ENCODE measurements at places on chromosomes 4 and X.

DNA sequence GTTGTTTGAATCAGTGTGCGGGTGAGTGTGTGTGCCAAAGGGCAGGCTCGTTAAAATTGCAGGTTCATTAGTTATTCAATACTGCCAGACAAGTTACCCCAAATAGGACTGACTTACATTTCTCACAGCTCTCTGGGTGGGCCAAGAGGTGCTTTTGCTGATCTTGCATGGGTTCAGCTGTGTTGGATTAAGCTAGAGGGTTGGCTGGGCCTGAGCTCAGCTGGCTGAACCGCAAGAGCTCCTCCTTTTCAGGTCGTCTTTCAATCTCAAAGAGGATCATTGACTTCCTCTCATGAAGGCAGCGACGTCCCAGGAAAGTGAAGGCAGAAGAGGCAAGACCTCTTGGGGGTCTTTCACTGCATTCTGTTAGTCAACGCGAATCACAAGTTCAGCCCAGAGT, 343.3 kb upstream of the FRG1 start:
- no peak for DNase-seq

DNA sequence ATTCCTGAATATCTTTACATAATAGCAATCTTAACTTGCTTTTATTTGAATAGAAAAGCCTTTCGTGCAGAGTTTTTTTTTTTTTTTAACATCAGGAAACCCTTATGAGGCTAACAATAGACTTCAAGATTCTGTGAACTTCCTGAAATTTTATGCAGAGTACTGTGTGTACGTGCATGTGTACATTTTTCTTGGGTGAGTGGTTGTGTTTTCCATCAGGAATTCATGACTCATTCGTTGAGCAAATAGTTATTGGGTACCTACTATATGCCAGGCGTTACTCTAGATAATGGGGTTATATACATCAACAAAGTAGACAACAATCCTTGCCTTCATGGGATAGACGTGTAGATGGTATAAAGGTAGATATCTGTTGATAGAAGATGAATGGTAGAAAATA, 59.1 kb downstream of the MRPL1 start:
- DNase-seq = no peak

DNA sequence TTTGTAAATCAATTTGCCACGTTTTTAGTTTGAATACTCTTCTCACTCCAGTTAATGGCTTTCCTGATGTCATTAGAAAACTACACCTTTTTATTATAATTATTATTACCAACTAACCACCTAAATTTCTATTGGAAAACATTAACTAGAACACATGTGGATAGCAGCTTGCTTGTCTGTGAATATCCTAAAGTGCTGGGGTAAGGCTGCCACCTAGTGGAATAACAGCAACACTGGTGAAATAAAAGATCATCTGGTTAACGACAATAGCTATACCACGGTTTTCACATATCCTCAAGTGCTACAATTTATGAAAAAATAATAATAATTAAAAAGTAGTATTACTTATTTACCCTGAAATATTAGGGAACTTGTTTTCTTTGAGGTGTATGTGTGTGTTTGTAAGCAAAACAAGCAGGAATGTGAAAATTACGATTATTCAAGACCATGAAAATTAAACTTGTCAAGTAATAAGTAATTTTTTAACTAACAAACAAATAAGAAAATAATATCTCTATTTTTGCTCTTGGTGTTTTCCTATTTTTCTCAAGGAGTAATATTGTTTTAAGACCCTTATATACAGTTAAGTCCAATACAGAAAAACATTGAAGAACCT, 130.1 kb upstream of the TECRL start:
- peak; percentile 8 for DNase-seq

DNA sequence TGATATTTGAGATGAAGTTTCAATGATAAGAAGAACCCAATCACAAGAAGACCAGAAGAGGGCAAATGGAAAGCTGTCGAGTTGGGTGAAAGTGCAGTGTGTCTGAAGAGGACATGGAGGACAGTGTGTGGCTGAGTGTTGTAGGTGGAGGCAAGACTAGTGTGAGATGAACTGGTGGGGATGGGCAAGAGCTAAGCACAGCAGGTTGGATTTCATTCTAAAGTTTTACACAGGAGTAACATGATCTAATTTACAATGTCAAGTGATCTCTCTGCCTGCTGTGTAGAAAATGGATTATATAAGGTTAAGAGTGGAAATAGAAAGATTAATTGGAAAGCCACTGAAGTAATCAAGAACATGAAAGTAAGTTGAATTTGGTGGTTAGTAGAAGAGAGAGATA, 208.6 kb upstream of the ETNPPL start:
- DNase-seq = no peak

DNA sequence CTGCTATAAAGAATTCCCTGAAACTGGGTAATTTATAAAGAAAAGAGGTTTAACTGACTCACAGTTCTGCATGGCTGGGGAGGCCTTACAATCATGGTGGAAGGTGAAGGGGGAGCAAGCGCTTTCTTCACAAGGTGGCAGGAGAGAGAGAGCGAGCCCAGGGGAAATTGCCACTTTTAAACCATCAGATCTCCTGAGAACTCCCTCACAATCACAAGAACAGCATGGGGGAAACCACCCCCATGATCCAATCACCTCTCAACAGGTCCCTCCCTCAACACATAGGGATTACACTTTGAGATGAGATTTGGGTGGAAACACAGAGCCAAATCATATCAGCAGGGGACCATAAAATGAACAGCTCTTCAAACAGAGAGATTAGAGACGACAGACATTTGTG, 198.6 kb downstream of the MAGEB5 start:
- DNase-seq = no peak

DNA sequence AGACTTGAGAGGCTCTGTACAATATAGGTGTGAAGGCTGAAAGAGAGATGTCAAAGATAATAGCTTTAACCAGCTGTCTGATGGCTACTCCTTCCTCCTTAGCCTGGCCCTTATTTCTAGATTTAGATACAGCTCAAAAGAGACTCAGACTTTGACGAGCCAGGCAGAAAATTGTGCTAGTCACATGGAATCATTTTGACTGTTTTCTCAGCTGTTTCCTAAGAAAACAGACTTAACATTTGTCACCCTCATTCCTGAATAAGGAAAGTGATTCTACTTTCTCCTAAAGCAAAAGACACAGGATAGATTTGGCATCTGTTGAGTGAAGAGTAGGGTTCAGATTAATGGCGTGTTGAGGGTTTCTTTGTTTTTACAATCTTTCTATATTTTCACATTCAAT, 340.7 kb downstream of the DHX15 start:
- no peak for DNase-seq

GRCh38 chr4:37132975-37133360, 111.6 kb upstream of the NWD2 start:
- DNase-seq = no peak

DNA sequence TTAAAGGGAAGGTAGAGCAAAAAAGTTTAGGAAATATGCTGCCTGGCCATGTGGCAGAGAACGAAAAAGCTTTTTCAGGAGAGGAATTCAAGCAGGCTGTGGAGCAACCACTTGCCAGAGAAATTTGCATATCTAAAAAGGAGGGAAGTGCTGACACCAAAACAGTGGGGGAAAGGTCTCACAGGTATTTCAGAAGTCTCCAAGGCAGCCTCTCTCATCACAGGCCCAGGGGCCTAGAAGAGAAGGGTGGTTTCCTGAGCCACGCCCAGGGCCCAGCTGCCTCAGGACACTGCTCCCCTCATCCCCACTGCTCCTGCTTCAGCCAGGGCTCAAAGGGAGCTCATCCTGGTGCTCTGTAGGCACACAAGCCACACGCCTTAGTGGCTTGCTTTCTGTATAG, 29.9 kb upstream of the STS start:
- DNase-seq = peak; percentile 49

- DNase-seq = no peak
These were observed 328.6 kb upstream of the F9 start for GRCh38 chrX:139201924-139202323.

GRCh38 chr4:183636503-183636902, 22.5 kb downstream of the RWDD4 start:
- no peak for DNase-seq

DNA sequence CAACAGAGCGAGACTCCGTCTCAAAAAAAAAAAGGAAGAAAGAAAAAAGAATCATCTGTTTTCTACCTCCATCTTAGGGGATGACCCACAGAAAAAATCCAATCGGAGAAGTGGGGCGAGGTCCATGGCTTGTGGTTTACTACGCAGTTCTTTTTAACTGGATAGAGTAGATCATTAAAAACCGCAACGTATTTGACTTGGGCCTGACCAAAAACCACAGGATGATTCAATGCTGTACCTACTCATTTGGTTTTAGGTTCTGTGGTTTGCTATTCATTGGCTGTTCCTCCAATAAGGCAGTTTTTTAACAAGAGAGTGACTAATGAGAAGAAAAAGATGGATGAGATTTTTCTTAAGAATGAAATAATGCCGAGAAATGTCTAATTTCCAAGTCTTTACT, 83.7 kb downstream of the FREM3 start:
- DNase-seq = peak; percentile 22

- DNase-seq = no peak
These were observed 106.4 kb downstream of the MMRN1 start for GRCh38 chr4:90001023-90001422.

- peak; percentile 14 for DNase-seq
These were observed 2.3 kb upstream of the NR3C2 start for GRCh38 chr4:148444296-148445070.

- no peak for DNase-seq
These were observed 388.8 kb upstream of the EPHA5 start for GRCh38 chr4:66059136-66059535.

DNA sequence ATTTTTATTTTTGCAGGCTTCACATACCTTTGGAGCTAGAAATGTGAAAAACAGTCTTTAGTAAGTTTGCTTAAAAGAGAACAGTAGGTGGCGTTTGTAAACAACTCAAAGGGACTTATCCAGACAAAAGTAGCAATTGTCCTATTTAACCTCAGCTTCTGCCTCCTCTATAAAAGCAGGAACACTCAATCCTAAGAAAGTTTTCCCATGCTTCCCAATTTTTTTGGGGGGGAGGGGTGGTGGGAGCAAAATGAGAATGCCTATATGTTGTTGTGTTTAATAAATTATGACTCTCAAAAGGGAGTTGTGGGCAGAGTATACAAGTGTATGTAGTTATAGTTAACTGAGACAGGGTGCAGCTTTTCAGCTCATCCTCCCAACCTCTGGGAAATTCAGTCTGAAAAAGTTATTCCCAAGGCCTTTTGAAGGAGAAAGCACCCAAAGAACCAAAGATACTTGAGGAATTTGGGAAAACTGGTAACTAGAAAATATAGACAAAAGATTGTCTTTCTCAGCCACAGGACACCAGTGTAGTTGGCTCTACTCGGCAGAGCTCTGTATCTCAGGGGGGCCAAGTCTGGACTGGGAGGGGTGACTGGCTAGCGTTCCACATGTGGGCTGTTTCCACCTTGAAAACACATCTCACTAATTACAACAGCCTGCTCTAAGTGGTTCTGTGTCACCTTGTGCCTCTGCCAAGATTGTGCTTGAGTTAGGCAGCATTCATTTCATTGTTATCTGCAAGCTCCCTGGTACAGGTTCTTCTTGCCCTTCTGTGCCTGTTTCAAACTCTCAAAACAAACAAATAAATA, 2.8 kb downstream of the SFRP2 start:
- DNase-seq = no peak

DNA sequence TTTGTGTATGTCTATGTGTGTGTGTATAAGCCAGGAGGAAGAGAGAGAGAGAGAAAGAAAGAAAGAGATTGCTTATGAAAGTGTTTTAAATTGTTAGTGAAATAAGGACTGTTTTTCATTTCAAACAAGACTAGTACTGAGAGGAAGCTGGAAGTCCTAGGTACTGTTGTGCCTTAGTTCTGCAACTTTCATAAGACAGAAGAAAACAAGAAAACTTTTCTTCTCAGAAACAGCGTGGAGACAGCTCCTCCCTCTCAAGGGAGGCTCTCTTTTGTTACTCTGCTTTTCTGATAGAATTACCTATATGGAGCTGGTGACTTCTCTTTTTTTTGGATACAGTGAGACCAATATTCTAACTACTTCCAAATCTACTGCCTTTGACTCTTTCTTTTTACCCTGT, 62.5 kb downstream of the BANK1 start:
- no peak for DNase-seq

- no peak for DNase-seq
These were observed 287.9 kb upstream of the NOCT start for GRCh38 chr4:138727731-138728130.

GRCh38 chrX:8738588-8739189, 6.8 kb upstream of the ANOS1 start:
- DNase-seq = no peak

GRCh38 chr4:90349636-90350035, 222.4 kb downstream of the CCSER1 start:
- DNase-seq = no peak

DNA sequence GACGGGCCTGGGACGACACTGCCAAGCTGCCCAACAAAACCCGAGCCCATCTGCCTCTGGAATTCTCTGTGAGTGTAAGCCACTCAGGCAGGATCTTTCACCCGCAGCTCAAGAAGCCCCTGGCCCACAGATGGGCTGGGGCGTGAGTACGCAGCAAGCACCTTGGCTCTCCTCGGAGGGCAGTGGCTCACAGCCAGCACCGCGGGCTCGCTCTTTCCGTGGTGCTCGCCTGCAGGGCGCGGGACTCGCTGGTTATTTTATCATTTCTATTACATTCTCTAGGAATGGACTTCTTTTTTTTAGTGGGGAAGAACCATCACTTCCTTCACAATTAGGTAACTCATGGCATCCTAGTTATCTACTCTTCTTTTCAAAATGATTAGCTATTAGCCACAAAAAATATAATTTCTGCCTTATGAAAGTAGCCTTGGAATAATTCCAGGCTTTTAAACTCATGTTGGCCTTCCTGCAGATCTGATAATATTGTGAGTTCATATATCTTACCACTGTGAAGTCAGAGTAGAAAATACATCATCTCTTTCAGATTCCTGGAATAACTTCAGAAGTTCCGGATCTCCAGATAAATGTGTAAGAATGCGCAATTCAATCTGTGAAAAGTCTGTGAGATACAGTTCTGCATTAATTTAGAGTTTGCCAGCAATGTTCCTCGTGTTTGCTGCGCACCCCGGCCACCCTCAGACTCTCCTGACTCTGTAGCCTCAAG, 68.6 kb downstream of the NAT8L start:
- no peak for DNase-seq

DNA sequence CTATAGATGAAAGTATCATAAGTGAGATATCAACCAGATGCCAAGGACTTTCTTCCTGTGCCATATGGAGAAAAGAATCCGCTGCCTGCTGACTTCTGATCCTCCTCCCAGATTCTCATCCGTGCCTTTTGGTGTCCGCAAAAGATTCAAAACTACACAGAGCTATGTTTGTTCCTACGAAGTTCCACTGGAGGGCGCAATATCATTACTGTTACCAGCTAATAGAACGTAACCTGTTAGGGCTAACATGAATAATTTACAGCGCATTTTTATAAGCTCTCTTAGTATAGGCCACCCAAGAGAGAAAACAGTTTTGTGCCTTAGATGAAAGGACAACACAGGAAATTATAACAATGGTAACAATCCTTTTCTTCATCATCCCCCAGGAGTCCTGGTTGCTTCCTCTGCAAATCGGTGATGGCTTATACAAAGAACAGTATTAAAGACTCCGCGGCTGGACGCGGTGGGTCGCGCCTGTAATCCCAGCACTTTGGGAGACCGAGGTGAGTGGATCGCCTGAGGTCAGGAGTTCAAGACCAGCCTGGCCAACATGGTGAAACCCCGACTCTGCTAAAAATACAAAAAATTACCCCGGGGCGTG, 22.8 kb upstream of the CENPVL3 start:
- DNase-seq = no peak

- no peak for DNase-seq
These were observed 20.8 kb downstream of the USO1 start for GRCh38 chr4:75745161-75745560.

GRCh38 chr4:126241634-126242033, 926.9 kb downstream of the FAT4 start:
- no peak for DNase-seq

GRCh38 chrX:75155447-75155826, 646 bp downstream of the ABCB7 start:
- DNase-seq = peak; percentile 3

Data from GM06990 (cell line).